Activated effector memory CD4-positive, alpha-beta T cell treated with Interleukin-2 at 50 U/mL for 16 hours (primary cell): ENCODE measurements at places on chromosomes 12 and 14.

- DNase-seq: no peak
These were observed 16.8 kb downstream of the SCAF11 start for GRCh38 chr12:45973526-45973925.

GRCh38 chr12:47534695-47535094 lies 171.1 kb downstream of the RPAP3 start:
- DNase-seq: no peak

DNA sequence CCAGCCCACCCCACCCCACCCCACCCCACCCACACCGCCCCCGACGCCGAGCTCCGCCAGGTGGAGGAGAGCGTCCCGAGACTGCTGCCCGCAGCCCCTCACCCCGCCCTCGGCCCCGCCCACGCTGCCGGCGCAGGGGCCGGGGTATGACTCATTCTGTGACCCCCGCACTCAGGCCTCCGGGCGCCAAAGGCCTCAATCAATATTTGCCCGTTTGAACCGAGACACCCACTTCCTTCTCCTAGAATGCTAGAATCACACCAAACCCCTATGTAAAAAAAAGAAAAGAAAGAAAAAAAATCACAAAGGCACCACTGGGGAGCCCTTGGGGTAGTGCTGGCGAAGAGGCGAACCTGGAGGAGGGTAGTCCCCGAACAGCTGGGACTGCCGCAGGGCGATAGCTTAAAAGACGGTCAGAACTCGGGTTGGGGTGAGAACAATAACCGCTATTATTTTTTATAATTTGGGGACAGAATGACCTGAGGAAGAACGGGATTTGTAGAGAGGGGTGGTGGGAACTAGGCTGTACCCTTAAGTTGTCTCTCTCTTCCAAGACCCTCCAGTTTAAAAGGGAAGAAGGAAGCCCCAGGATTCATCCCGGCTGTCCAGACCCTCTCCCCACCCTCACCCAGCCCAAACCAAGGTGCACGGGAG lies 894 bp downstream of the KRT8 start:
- DNase-seq: no peak

DNA sequence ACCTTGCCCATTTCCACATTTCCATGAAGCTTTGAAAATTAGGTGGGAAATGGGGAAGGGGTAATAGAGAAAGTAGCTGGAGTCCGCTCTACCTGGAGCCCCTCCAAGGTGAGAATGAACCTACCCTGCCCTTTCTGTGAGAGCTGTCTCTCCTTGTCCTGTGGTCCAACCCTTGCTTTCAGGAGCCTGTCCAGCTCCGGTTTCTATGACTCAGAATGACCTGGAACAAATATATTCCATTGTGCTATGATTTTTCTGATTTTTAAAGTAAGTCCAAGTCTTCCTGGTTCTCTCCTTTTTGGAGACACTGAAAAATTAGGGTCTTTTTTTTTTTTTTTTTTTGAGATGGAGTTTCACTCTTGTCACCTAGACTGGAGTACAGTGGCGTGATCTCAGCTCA lies 89.1 kb upstream of the VASH1 start:
- DNase-seq: no peak

- DNase-seq: no peak
These were observed 355.4 kb upstream of the FAR2 start for GRCh38 chr12:28793581-28794151.

DNA sequence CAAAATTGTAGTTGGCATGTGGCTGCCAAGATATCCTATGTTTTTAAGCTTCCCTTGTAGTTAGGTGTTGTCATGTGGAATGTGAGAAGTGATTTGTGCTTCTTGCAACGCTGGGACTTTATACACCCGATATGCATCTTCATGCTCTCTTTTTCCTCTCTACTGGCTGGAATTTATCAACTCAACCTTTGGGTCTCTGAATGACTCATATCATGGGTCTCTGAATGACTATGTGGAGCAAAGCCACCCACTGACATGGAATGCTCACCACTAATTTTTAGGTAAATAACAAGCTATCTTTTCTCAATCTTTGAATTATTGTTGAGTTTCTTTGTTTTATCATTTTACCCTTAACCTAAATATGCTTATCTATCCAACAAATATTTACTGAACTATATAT lies 144.6 kb downstream of the ATP23 start:
- no peak for DNase-seq

GRCh38 chr12:2548081-2548480 lies 246.7 kb upstream of the FKBP4 start:
- no peak for DNase-seq

GRCh38 chr14:60089221-60089620 lies 2.5 kb upstream of the PCNX4 start:
- no peak for DNase-seq

DNA sequence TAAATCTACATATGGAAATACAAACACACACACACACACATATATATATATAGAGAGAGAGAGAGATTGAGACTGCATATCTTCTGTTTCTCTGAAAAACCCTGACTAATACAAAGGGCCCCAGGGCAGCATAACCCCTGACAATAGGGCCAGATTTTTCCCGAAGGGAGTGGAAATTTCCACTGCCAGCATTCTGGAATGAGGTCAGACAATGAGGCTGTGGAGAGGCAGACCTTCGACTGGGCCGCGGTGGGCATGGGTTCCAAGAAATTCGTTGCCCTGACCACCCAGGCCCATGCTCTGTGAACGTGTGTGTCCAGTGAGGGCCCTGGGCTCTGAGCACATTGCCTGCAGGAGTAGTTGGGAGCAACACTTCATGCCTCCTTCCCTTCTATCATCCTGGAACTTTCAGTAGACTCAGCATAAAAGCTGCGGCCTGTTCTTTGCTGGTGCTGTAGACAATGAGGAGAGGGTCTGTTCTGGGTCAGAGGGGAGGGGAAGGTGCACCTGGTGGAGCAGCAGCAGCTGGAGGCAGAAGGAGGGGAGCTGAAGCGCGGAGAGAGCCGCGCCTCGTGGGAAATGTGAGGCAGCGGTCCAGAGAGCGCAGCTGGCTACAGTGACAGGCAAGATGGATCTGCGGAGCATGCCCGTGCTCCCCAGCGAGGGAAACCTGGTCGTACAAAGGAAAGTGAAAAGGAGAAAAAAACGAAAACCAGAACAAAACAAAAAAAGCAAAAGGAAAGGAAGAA lies 25.6 kb upstream of the CCDC60 start:
- no peak for DNase-seq

DNA sequence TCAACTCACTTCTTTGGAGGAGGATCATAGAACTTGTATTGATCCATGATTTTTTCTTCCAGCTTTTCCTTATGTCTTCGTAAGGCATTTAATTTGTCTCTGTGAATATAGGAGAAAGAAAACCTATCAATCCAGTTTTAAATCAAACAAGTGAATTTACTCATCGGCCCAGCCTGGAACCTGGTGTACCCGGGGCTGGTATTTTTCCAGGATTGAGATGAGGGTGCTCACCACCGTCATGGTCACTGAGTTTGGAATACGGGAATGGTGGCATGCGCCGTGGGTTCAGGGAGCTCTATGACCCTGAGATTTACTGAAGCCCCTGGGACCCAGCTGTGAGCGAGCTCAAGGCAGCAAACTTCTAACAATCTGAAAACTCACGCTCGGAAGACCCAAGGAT lies 46.5 kb upstream of the GPR68 start:
- no peak for DNase-seq

- DNase-seq: no peak
These were observed 21.0 kb downstream of the TMTC1 start for GRCh38 chr12:29762637-29763300.
